ENCODE measurements at places on chromosomes 1 and 21.

GRCh38 chr1:156821801-156822200 is 5.2 kb upstream of the SH2D2A start:
- DNase-seq = no peak

GRCh38 chr1:68791800-68792199 is 294.9 kb upstream of the DEPDC1 start:
- DNase-seq = no peak

- DNase-seq = no peak
These were observed 64.9 kb downstream of the HLCS start for GRCh38 chr21:36901575-36901974.

DNA sequence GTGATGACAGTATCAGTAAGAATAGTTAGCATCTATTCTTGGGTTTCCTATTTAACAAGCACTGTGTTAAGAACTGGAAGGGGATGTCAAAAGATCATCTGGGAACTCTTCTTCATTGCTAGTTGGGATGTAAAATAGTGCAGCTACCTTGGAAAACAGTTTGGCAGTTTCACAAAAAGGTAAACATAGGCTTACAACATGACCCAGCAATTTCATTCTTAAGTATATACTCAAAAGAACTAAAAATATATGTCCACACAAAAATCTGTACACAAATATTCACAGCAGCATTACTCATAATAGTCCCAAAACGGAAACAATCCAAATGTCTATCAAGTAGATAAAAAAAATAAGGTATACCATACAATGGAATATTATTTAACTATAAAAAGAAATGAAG is 45.7 kb downstream of the DIPK1A start:
- no peak for DNase-seq
